ENCODE measurements at places on chromosomes 5 and 9. TPM values are rescaled to one million over a fixed set of nuclear protein-coding genes. Genes with fewer than 3 reads are reported as not detected.

The MARCHF11 gene
- total RNA-seq: not detected

The AK8 gene
- not detected for total RNA-seq

The OR1J2 gene
- total RNA-seq: not detected

The NUTM2F gene
- total RNA-seq: not detected

The PHF24 gene
- 0.57 TPM for total RNA-seq

The IFNA1 gene
- total RNA-seq: not detected

The TENT4A gene
- total RNA-seq: 43.4 TPM

The JAKMIP2 gene
- total RNA-seq: 1.2 TPM

The CAST gene
- total RNA-seq: 99.3 TPM

The PKD2L2 gene
- not detected for total RNA-seq

The IFNK gene
- total RNA-seq: not detected

The OR2S2 gene
- not detected for total RNA-seq

The FXN gene
- 47.3 TPM for total RNA-seq

The AMBP gene
- total RNA-seq: not detected

The PCDHGB6 gene
- total RNA-seq: 0.14 TPM

The PCDHA9 gene
- not detected for total RNA-seq

The SLC46A2 gene
- total RNA-seq: not detected

The SPARC gene
- total RNA-seq: not detected

The LMAN2 gene
- total RNA-seq: 105 TPM

The SERF1A gene
- total RNA-seq: 7.3 TPM

The MAMDC4 gene
- total RNA-seq: 24.7 TPM

The SLC27A6 gene
- not detected for total RNA-seq

The AGXT2 gene
- total RNA-seq: not detected

The PCDHGA3 gene
- 0.19 TPM for total RNA-seq
